ENCODE measurements at places on chromosomes 16 and 17. TPM values are rescaled to one million over a fixed set of nuclear protein-coding genes. Genes with fewer than 3 reads are reported as not detected.
A peak's percentile ranks its signal among the peaks of the same experiment; 100 is the strongest.

- DNase-seq: peak; percentile 87
Observed at GRCh38 chr17:46044286-46044928, 45.4 kb downstream of the STH start.

GRCh38 chr16:6571044-6571443 lies 761.6 kb upstream of the RBFOX1 start:
- DNase-seq: no peak

DNA sequence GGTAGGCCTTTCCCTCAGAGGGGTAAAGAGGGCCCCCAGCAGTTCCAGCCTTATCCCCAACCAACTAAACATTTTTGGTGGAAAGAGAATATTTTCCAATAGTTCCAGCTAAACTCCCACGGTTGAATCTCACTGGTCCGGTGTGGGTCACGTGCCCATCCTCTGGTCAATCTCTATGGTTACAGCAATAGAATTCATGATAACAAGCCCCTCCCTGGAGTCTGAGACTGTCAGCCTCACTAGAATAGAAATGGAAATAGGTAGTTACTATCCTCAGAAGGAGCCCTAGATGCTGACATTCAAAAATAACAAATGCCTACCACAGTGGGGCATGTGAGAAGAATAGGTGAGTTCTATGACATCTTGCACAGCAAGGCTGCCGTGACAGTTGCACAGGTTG lies 37.5 kb upstream of the LITAF start:
- no peak for DNase-seq

CFAP52 gene
- not detected for total RNA-seq

DNA sequence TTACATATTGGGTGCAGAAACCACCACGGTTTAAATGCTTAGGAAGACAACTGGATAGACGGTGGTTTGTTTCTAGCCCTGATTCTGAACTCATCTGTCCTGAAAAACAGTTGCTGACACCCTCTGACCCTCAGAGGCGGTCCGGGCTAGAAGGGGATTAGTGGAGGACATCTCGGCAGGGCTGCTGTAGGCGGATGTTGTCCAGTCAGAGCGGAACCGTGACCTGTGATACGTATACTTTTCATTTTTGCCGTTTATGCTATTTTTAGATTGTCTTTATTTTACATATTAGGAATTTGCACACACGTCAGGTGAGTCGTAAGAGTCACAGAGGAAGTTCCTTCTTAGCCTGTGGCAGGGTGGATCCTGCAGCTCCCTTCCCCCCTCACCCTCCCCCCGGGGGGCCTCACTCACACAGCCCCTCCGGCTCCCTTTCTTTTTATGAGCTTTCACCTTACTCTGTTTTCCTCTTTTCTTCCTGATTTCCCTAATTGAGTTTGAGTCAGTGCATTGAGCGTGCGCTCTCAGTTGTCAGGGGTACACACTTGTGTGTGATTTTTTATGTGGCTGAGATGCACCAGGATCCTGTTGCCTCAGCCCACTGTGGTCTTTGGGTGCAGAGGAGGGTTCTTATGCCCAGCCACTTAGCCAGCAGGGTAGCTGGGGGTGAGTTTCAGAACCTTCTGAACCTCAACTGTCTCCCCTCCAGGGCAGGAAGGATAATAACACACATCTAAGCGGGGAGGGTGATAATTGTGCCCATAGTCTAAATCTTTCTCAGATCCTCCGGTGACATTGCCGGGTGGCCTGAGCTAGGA lies 211.1 kb upstream of the CHMP6 start:
- no peak for DNase-seq

CDRT15 gene
- not detected for total RNA-seq

DNA sequence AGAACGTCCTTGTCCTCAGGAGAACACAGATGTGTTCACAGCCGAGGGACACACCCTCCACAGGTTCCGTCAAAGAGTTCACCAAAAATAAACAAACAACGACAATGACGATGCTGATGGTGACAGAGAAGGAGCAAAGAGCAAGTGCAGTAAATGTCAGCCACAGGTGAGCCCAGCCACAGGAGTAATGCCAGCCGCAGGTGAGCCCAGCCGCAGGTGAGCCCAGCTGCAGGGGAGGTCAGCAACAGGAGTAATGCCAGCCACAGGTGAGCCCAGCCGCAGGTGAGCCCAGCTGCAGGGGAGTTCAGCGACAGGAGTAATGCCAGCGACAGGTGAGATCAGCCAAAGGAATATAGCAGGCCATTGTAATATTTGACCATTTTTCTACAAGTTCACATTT lies 315.2 kb downstream of the FOXL1 start:
- DNase-seq: no peak

KRTAP1-4 gene
- total RNA-seq: not detected

VMO1 gene
- not detected for total RNA-seq

SDK2 gene
- total RNA-seq: 0.31 TPM

ARHGAP44 gene
- 0.69 TPM for total RNA-seq

GRCh38 chr17:20721171-20721570 lies 141.6 kb downstream of the CDRT15L2 start:
- peak; percentile 4 for DNase-seq

DNA sequence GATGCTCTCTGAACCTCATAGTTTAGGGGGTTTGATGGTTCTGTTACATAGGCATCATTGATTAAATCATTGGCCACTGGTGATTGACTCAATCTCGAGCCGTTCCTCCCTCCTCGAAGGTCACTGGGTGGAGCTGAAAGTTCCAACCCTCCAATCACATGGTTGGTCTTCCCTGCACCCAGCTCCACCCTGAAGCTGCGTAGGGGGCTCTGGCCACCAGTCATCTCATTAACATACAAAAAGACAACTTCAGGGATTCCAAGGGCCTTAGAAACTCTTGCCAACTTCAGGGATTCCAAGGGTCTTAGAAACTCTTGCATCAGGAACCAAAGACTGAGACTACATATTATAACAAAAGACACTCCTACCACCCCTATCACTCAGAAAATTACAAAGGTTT lies 306.5 kb upstream of the TNRC6C start:
- DNase-seq: no peak

- DNase-seq: no peak
Observed at GRCh38 chr16:54422569-54422978, 136.0 kb upstream of the IRX3 start.

NPW gene
- not detected for total RNA-seq

DNA sequence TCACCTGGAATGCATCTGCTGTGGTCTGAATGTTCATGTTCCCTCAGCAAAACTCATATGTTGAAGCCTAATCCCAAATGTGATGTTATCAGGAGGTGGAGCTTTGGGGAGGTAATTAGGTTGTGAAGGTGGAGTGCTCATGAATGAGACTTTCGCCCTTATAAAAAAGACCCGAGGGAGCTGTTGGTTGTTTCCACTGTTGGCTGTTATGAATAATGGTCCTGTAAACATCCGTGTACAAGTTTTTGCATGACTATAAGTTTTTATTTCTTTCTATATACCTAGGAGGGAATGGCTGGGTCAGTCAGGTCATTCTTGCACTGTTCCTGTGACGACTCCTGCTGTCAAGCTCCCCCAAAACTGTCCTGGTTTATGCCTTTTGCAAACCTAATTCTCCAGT lies 9.6 kb upstream of the CHP2 start:
- DNase-seq: no peak
